ENCODE measurements at places on chromosomes 7 and 10.

GRCh38 chr10:99523251-99523773 is 9.4 kb upstream of the NKX2-3 start:
- no peak for DNase-seq

DNA sequence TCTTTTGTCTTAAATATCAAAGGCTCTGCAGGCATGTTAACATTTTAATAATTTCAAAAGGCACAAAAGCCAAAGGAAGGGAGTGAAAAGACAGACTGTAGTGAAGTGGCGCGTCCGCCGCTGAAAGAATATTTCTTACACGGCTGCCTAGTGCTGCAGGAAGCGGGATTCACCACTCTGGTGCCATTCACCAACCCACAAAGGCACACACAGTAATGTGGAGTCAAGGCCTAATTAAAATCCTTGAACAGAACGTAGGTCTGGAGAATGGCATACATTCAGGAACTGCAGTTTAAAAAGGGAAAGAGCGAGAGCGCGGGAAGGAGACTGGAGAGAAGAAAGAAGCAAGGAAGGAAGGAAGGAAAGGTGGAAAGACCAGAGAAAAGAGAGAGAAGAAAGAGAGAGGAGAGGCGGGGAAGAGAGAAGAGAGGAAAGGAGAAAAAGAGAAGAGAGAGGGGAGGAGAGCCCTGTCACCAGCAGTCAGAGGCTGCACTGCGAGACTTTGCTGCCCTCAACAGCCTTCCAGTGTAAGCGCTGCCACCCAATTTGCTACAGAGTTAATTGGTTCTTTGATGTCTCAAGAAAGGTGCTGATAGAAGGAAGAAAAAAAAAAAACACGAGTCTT is 554.0 kb downstream of the MDFIC start:
- DNase-seq: no peak

- DNase-seq: no peak
Observed at GRCh38 chr7:3634396-3634795, 333.3 kb downstream of the SDK1 start.

- DNase-seq: no peak
Observed at GRCh38 chr10:62194924-62195674, 73.5 kb downstream of the RTKN2 start.

DNA sequence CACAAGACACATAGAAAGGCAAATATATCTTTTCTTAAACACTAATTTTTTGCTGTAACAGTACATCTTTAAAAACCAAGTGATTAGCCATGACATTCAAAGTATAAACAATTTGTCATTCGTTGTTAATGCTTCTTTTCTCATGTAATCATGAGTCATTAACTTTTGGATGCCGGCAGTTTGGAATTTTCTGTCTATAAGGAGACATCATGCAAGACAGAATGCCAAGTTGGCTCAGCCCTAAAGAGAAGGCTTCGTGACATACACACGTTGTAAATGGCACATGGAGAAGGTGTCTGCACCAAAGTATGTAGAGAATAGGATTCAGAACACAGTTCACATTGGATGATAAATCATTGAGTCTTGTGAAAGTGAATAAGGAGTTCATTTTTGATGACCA is 35.9 kb downstream of the CCDC3 start:
- DNase-seq: no peak

DNA sequence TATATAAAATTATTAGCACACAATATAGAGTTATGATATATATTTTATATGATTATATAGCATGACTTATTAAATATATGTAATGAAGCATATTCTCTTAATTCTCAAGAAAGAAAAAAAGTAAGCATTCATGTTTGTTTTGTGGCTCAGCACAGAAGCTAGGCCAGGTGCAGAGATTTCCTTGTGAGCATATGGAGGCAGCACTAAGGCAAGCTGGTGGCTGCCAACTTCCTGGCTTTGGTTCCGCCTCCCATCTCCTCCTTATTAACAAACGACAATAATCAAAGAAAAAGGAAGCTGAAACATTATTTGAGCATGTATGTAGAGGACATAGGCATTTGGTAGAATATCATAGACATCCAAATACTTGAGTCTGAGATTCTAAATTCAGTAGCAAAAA is 130.3 kb downstream of the ST7 start:
- no peak for DNase-seq

GRCh38 chr10:86721232-86721631 is 35.2 kb upstream of the BMPR1A start:
- no peak for DNase-seq

GRCh38 chr10:59096631-59097030 is 79.8 kb upstream of the PHYHIPL start:
- DNase-seq: no peak

- DNase-seq: no peak
Observed at GRCh38 chr10:104688251-104689042, 47.4 kb downstream of the SORCS3 start.
